ENCODE measurements at places on chromosomes 4 and X.

DNA sequence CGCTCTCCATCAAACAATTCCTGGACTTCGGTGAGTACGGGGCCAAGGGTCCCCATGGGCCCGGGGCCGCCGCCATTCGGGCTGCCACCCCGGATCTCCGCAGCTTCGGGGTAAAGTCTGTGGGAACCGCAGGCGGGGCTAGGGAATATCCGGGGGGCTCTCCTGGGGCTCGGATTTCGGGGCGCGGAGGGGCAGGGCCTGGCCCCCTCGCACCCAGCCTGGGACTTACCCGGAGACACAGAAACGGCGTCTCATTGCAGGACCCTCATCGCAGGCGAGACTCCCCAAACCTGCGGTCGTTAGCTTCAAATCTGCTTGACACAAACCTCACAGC, 413 bp downstream of the PDK3 start:
- DNase-seq, result no peak

DNA sequence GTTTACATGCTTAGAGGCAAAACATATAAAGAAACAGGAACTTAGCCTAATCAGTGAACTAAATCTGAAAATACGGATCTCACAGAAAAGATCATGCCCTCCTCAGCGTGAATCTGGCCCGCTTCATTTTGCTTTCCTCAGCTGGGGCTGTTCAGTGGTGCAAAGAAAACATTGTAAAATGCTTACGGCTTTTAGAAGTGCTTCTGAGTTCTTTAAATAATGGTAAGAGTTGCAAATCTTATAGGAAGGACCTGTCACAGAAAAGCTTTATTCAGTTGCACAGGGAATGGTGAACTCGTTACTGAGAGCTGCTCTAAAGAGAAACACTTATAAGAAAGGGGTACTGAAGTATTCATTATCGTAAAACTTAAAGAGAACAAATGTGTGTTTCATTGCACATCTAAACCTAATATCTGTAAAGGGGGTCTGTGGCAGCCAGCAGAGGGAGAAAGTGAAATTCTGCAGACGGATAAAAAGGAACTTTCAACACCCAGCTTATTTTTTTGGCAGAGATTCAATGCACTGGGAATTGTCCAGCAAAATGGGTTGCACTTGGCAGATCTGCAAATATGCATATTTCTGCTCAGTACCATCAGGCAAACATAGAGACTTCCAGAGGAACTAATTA, 139.2 kb upstream of the ANK2 start:
- no peak for DNase-seq

GRCh38 chrX:100244681-100245080, 165.4 kb downstream of the PCDH19 start:
- no peak for DNase-seq

DNA sequence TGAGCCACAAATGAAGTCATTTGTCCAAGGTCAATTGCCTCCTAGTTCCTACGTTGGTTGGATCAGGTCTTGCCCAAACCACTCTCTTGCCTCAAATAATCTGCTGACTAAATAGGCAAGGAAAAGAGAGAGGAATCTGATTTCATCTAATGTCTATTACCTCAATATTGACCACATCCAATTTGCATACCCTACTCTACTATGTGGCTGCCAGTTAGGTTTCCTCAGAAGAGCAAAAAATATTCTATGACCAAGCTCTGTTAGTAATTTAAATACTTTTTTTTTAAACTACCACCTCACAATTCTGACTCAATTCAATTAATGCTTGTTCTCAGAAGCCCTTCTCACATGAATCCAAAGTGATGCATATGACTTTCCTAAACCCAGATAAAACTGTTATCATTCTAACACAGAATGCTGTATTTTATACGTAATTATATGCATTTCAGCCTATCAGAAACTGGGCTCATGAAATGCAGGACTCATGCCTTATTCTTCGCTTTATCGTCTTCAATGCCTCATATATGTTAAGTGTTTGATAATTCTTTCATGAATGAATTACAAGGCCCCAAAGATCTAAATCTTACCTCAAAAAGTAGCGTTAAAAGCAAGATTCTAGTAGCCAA, 98.6 kb downstream of the HUWE1 start:
- no peak for DNase-seq

DNA sequence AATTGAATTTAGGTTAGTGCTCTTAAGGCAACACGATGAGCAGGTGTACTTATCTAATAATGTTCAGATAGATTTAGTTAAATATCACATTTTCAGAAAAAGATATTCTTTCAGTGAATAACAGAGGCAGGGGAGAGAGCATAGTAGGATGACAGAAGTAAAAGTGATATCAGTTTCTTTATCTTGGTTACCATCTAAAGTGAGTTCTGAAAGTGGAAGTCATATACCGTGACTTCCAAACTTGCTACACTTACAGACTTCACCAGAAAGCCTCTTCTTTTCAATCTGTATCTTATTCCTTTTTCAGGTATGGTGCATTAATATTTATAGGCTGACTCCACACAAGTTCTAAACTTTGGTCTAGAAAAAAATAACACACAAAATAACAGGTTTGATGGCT, 124.9 kb downstream of the POU4F2 start:
- no peak for DNase-seq

DNA sequence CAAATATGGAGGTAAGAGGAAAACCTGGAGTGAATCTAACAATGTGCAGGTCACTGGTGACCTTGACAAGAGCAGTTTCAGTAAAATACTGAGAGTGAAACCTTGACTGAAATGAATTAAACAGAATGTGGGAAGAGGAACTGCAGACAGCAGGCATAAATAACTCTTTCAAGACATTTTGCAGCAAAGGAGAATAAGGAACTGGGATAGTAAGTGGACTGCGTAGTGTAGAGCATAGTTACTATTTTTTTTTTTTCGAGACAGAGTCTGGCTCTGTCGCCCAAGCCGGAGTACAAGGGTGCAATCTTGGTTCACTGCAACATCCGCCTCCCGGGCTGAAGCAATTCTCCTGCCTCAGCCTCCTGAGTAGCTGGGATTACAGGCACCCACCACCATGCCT, 24.0 kb downstream of the RBMX start:
- DNase-seq, result no peak

DNA sequence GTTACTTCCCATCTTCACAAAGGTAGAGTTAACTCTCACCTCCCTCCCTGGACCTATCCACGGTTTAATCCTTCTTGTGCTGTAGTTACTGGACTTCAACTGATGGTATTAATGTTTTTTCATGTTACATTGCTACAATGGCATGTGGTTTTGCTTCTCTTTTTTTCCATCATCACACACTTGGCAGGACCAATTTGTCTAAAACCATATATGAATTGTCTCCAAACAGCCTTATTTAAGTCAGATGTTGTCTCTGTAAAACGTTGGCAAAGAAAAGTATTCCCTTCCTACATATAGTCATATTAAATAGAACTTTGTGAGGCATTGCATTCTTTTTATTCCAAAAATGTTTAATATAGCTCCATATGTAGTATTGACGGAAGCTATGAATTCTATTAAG, 15.5 kb downstream of the PRRG1 start:
- DNase-seq, result no peak

GRCh38 chr4:95362906-95363558, 185.7 kb downstream of the UNC5C start:
- no peak for DNase-seq

GRCh38 chrX:25020905-25021449, 5.2 kb upstream of the ARX start:
- DNase-seq, result no peak

DNA sequence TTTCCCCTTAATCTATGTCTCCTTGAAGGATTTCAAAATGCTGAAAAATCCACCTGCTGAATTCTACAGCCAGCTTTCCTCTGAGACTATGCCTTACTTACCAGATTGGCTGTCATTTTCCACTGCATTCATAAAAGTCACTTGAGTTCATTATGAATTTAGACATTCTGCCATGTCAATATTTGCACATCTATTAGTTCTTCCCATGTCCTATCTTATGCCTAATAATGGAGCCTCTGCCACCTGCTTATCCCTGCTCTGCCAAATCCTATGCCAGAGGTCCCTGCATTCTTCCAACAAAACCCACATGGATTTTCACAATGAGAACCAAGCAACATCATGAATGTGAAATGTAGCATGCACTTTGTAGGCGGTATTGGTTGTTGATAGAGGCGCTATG, 42.6 kb downstream of the GASK1B start:
- no peak for DNase-seq

- DNase-seq, result no peak
Observed at GRCh38 chr4:25859429-25860148, 3.2 kb downstream of the SEL1L3 start.

- no peak for DNase-seq
Observed at GRCh38 chr4:141328560-141329173, 108.0 kb downstream of the ZNF330 start.

DNA sequence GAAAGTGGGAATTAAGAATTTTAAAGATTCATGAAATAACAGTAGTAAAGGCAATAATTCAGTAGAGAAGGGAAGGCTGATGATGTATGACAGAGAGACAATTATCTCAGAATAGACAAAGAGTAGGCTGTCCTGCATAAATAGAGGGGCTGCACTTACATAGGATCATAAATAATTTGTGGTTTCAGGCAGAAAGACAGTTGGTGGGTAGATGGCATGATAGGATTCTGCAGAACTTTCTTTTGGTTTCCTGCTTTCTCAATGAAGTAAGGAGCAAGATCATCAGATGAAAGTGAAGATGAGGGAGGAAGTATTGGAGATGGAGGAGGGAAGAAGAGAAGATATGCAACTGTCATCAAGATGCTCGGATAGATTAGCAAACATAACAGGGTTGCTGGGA, 604.9 kb upstream of the ZFP42 start:
- no peak for DNase-seq

DNA sequence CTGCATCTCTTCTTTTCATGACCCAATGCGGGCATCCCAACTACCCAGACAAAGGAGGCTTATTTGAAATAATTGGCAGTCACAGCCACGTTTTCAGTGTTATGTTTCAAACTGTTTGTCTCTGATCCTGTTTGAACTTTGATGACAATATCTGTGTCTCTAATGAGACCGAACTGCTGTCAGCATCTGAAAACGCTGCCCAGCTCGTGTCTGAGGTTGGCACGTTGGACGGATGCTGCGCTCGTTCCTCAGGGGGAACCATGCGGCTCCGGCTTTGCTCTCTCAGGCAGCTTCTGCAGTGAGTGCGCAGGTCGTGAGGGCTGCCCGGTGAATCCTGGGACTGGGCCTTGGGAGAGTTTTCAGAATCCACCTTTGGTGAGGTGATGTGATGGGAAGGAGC, 58.4 kb upstream of the SORBS2 start:
- DNase-seq, result no peak

DNA sequence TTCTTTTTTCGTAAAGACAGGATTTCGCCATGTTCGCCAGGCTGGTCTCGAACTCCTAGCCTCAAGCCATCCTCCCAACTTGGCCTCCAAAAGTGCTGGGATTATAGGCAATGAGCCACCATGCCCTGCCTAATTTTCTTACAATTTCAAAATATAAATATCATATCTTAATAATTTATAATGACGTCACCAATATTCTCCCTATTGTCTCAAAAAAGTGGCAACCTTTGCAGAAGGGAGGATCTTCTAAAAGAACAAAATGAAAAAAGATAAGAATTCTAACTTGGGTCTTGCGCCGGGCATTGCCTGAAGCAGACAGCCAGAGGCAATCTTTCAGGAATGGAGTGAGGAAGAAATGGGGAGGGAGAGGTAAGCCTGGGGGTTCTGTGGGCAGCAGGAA, 37.9 kb upstream of the WAS start:
- DNase-seq, result no peak

GRCh38 chr4:97027728-97028410, 1115.4 kb downstream of the STPG2 start:
- no peak for DNase-seq

GRCh38 chr4:19729886-19730651, 521.6 kb upstream of the SLIT2 start:
- DNase-seq, result no peak

GRCh38 chr4:7808752-7809151, 130.9 kb downstream of the AFAP1 start:
- no peak for DNase-seq

GRCh38 chr4:140515423-140515822, 8.5 kb upstream of the ELMOD2 start:
- no peak for DNase-seq

GRCh38 chrX:134718105-134718965, 60.1 kb upstream of the PLAC1 start:
- DNase-seq, result no peak

GRCh38 chr4:107255596-107255995, 219.5 kb upstream of the DKK2 start:
- no peak for DNase-seq

- no peak for DNase-seq
Observed at GRCh38 chrX:118948270-118948669, 26.1 kb upstream of the LONRF3 start.

DNA sequence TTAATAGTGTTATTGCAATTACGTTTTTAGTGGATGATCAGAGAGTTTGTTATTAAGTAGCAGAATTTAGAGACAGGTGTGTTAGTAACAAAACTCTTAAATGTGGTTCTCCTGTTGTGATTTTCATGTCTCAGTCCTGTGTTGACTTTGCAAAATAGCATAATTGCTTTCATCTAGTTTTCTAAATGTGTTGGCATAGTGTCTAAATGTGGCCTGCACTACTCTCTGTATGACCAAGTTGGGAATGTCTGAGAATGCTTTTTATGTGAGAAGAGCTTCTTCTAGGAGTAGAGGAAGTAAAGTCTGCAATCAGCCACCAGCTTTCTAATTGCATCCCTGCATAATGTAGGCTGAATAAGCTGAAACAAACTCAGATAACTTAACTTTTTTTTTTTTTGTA, 158.6 kb upstream of the FAT1 start:
- DNase-seq, result no peak

DNA sequence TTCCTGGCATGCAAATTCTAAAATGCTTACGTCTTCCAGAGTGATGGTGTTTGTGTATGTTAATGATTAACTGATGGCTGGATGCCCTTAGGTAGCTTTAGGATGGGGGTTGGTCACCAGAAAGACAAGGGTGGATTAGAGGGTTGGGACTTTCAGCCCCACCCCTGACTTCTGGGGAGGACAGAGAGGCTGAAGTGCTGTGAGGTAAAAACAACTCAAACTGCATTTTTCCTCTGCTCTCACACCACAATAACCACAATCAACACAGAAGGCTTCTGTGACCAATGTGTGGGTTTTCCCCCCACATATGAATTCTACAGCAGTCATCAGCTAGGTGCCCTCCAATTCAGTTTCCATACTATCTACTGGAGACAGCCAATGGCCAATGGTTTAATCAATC, 18.7 kb upstream of the DDIT4L start:
- no peak for DNase-seq

GRCh38 chr4:146269228-146269653, 54.9 kb downstream of the REELD1 start:
- no peak for DNase-seq

- no peak for DNase-seq
Observed at GRCh38 chr4:109077505-109077904, 225.0 kb downstream of the COL25A1 start.

DNA sequence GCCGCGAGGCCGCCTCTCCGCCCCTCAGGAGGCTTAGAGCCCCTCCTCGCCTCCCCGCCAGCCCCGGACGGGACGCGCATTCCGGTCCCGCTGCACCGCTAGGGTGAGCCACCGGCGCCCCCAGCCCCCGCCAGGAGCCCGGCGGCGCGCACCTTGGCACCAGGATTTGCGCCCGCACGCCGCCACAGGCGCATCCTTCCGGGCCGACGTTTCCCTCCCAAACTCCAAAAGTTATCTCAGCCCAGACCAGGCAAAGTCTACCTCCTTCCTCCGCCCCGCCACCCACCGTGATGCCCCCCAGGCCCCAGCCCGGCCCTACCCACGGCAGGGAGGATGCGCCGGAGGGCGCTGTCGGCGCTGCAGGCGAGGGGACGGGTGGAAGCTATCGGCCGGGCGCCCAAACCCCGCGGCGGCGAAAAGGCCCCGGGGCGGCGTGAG, 538 bp downstream of the SCML2 start:
- no peak for DNase-seq
